Fibroblast of the aortic adventitia (primary cell): ENCODE measurements at places on chromosomes 7 and 10. TPM values are rescaled to one million over a fixed set of nuclear protein-coding genes. Genes with fewer than 3 reads are reported as not detected.

DNA sequence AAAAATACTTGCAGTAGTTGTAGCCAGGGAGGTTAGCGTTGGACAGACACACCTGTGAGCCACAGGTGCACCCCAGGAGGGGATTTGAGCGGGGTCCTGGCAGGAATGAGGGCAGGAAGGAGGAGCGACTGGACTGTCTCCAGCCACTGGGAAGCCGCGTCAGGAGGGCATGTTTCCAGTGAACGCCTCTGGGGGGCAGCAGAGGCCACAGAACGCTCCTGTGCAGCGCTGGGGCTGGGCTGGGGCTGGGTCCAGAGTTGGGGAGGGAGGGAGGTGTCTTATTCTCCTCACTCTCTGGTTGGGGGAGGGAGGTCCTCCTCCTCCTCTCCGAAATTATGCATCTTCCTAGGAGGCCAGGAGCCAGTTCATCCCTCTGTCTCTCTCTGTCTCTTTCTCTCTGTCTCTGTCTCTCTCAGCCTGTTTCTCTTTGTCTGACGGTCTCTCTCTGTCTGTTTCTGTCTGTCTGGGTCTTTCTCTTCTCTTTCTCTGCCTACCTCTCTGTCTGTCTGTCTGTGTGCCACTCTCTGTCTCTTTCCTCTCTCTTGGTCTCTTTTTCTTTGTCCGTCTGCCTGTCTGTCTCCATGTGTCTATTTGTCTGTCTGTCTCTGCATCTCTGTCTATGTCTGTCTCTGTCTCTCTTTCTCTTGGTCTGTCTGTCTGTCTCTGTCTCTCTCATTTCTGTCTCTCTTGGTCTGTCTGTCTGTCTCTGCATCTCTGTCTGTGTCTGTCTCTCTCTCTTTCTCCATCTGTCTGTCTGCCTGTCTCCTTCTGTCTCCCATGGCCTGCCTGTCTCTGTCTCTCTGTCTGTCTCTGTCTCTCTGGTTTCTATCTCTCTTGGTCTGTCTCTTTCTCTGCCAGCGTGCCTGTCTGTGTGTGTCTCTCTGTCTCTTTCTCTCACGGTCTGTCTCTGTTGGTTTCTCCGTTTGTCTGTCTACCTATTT, 9.9 kb upstream of the PSMG3 start:
- peak; percentile 59 for DNase-seq

SEMA4G gene
- 0.25 and 0.81 TPM in 2 replicates for total RNA-seq

ITGA8 gene
- 2.6 and 38.5 TPM in 2 replicates for total RNA-seq

WAPL gene
- 40.9 and 149 TPM in 2 replicates for total RNA-seq

- DNase-seq = no peak
Observed at GRCh38 chr7:151799506-151799905, 77.4 kb downstream of the PRKAG2 start.

DNA sequence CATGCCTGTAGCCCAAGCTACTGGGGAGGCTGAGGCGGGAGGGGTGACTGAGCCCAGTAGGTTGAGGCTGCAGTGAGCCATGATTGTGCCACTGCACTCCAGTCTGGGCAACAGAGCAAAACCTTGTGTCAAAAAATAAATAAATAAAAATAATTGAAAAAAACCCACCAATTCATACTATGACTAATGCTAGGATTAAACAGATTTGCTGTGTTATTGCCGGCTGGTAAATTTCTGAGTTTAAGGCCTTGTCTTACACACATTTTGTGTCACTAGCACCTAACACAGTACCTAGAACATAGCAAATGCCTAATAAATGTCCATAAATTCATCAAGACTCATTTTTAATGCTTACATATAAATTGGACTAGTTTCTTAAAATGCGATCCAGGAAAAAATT, 8.7 kb downstream of the ESYT2 start:
- DNase-seq = peak; percentile 25

NEUROG3 gene
- total RNA-seq = not detected in 2 replicates

GRCh38 chr10:24468281-24468751, 255.4 kb downstream of the ARHGAP21 start:
- no peak for DNase-seq

- DNase-seq = no peak
Observed at GRCh38 chr10:128465697-128466096, 339.5 kb upstream of the MKI67 start.

- DNase-seq = no peak
Observed at GRCh38 chr7:32255036-32255435, 184.8 kb upstream of the PDE1C start.

- DNase-seq = no peak
Observed at GRCh38 chr10:108982159-108982558, 941.2 kb downstream of the XPNPEP1 start.

SEM1 gene
- total RNA-seq = 37.6 and 119 TPM in 2 replicates

GRCh38 chr10:77613476-77614130, 24.0 kb downstream of the KCNMA1 start:
- DNase-seq = no peak

TET1 gene
- total RNA-seq = 3.3 and 9.3 TPM in 2 replicates

DNA sequence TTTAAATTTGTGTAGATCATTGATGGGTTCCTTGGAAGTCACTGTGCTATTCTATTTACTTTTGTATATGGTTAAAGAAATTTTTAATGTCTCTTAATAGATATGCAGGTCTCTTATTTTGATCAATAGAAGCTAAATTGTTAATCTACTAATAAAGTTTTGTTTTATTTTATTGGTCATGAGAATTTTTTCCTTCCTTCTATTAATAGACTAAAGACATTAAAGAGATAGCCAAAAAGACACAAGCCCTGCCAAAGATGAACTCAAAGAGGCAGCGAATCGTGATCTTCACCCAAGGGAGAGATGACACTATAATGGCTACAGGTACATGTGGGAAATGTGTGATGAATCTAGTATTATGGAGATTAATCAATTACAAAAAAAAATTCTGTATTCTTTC, 226.2 kb upstream of the KAT6B start:
- no peak for DNase-seq

GRCh38 chr10:24494236-24494635, 229.5 kb downstream of the ARHGAP21 start:
- no peak for DNase-seq

DNA sequence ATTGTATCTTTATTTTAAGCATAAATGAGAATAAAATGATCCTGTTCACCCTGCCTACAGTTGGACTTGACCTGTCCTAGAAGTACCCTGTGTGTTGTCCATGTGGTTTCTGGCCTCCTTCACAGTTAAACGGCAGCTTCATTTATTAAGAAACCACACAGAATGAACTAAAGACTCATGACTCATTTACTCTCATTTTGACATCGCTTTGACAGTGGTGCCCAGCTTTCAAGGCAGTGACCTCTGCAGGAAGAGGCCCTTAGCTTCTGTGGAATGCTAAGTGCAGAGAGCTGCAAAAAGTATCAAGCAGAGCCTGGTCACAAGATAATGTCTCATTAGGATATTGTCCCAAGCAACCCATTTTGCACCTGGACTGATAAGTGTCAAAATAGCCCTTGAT, 93.4 kb downstream of the AVL9 start:
- peak; percentile 46 for DNase-seq

DNA sequence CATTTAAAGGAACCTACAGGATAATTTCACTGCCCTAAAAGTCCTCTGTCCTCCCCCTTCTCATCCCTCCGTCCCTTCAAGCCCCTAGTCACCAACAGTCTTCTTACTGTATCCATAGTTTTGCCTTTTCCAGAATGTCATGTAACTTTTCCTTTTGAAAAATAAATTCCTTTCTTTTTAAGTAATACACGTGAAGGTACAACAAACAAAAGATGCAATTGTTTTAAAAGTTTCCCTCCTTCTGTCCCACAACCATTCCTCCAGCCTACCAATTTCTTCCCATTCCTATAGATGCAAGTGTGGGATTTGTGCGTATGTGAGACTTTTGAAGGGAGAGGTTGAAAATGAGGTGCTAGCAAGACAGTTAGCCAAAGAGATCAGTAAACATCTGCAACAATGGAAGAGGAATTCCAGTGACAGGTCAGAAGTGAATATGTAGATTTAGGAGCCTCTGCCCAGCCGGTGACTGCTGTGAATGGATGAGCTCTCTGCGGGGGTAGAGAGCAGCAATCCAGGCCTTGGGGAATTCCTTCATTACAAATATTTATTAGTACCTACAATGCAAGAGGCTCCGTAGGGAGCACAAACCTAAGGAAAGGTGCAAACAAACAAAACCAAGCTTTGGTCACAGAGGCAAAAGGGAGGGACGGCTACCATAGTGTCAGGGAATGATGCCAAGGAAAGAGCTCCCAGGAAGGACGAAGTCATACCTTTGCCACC, 243.6 kb downstream of the SKIDA1 start:
- no peak for DNase-seq

GRCh38 chr7:101605611-101606497, 23.2 kb downstream of the MYL10 start:
- DNase-seq = no peak

- no peak for DNase-seq
Observed at GRCh38 chr7:51006483-51007235, 224.0 kb upstream of the GRB10 start.

- peak; percentile 80 for DNase-seq
Observed at GRCh38 chr7:98922392-98923187, 44.3 kb downstream of the TRRAP start.

GRCh38 chr10:24505759-24506158, 217.9 kb downstream of the ARHGAP21 start:
- peak; percentile 20 for DNase-seq

GRCh38 chr10:88923520-88923919, 29.1 kb downstream of the ACTA2 start:
- peak; percentile 25 for DNase-seq

DNA sequence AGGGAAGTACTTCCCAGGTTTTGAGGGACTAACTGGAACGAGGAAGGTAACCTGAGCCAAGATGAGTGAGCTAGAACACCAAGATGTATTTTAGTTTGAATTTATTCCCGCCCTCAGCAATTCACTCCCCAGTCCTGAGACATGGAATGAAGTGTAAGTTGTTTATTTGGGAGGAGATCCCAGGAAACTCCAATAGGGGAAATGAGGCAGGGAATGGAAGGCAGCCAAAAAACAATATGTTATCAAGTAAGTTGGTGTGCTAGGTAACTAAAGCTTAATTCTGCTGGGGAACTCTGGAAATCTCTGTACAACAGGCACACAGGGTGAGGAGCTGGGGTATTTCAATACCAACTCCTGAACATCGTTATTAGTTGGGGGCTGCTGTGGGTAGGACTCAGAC, 189.7 kb upstream of the HDAC9 start:
- DNase-seq = peak; percentile 46

PDE1C gene
- 7.4 and 187 TPM in 2 replicates for total RNA-seq

TRIL gene
- total RNA-seq = 0.81 and 6.3 TPM in 2 replicates

DNA sequence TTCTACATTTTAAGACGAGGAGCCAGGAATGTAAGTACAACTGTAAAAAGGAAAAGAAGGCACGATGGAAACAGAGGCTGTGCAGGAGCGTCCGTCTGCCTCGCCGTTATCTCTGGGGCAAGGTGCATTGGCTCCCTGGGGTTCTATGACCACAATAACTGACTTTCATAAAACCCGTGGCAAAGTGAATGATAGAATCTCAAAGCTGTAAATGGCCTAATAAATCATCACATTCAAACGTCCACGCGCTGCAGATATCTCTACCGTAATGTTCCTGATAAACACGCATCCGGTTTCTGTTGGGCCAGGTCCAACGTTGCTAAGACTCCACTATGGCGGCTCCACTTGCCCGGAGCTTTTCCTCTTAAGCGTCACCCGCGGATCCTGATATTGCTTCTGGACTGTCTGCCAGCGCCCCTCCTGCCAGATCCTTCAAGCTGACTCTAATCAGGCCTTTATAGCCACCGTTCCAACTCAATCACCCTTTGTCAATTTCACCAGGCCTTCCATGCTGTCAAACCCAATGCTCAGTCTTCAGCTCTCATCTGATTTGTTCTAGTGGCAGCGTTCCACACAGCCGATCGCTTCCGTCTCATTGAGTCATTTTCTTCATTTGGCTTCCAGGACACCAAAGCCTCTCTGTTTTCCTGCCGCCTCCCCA, 265.6 kb upstream of the FOXK1 start:
- DNase-seq = peak; percentile 1

- no peak for DNase-seq
Observed at GRCh38 chr10:107831772-107832171, 667.3 kb upstream of the SORCS1 start.

DNA sequence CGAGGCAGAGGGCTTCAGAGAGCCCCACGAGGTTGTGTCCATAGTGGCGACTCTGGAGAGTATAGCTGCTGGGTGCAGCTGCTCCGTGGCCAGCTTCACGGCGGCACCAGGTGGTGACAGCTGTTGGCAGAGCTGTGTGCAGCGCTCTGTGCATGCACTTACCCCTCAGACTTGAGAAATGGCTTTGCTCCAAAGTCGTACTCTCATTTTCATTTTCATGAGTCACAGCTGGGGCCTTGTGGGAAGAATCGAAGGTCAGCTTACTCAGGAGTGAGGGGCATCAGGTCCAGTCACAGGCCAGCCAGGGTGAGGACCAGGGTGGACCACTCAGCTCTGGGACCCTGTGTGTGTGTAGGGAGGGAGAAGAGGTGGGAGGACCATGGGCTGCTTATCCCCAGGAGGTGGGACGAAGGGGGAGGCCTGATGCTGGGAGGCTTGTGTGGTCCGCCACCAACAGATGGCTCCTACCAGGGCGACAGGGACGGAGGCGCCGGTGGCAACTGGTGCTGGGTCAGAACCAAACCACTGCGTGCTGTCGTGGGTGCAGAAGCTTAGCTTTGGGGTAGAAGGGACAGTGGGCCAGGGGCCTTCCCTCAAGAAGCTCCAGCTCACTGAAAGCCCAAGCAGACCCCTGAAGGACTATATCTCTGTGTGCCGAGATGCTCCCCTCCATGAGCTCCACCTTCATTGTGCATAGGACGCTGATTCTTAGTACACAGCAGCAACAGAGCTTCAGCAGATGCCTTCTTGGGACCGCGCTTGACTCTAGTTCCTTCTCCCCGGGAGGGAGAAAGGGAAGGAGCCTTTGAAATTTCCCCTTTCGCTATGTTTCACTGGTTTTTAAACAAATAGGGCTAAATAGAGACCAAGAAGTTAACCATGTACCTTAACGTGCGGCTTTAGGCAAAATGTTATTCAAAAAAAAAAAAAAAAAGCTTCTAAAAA, 225.0 kb downstream of the CELF2 start:
- no peak for DNase-seq

- DNase-seq = no peak
Observed at GRCh38 chr10:63929831-63930467, 408.7 kb downstream of the REEP3 start.

- peak; percentile 16 for DNase-seq
Observed at GRCh38 chr10:28375399-28376354, 72.8 kb upstream of the MPP7 start.

SPDYE8 gene
- total RNA-seq = not detected in 2 replicates

PRKCQ gene
- total RNA-seq = 0.08 TPM in 1 of 2 replicates, not detected in the other

DNA sequence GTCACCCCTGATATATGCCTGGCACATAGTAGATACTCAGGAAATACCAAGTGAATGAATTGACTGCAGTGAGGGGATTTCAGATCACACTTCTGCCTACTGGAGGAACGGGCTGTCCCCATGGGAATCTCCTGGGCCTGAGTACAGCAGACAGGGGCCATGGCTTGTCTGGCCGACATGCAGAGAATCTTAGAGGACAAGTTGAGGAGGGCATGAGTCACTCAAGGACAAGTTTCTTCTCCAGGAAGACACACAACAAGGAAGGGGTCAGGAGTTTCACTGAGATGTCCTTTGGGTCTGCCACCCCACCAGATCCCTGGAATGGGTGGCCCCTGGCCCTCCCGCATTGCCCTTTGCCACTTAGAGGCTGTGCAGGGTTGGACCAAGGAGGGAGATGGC, 20.7 kb downstream of the PLPP4 start:
- peak; percentile 36 for DNase-seq

CYP2C9 gene
- not detected in 2 replicates for total RNA-seq

GRCh38 chr10:131514454-131514853, 202.9 kb upstream of the TCERG1L start:
- DNase-seq = no peak

IFIT2 gene
- total RNA-seq = 7.6 and 30.7 TPM in 2 replicates
